Natural killer cell (primary cell): ENCODE measurements at places on chromosomes 7 and 10.

DNA sequence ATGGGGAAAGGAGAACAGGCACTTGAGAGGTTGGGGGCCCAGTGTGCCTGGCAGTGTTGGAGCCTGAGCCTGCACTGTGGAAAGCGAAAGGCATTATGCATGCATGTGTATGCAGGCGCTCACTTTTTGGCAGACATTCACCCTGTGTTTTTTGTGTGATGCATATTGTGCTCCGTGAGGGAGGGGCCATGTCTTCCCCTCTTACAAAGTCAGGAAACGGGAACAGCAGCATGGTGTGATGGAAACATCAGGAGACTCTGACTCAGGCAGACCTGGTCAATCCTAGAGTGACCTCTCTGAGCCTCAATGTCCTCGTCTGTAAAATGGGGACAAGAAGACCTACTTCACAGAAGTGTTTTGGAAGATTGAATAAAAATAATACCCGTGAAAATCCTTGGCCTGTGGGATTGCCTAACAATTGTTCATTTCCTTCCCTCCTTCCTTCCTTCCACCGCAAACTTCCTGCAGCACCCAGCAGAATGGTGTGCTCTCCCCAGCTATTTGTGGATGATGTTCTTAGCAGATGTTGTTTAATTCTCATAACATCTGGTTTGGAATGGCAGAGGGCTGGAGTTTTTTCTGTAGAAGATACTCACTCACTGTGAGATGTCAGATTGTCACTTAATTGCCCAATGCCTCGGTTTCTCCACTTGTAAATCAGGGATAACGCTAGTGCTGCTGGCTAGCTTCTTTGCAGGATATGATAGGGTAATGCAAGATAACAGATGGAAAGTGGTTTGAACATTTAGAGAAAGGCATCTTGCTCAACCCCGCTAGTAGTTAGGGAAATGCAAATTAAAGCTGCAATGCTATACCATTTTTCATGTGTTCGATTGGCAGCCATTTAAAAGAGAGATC is 39.8 kb downstream of the CDH23 start:
- peaks cover 17% of the 10 kb centered on the region for H3K4me1 ChIP-seq
- H3K36me3 ChIP-seq, result no peaks in the 10 kb centered on the region
- no peaks in the 10 kb centered on the region for H3K27me3 ChIP-seq
- no peak overlapping the region for H3K27ac ChIP-seq

GRCh38 chr7:102319671-102320070 is 33.0 kb downstream of the SH2B2 start:
- H3K4me3 ChIP-seq, result no peak overlapping the region
- H3K27ac ChIP-seq, result no peak overlapping the region
- no peaks in the 10 kb centered on the region for H3K27me3 ChIP-seq
- DNase-seq, result no peak
- no peaks in the 10 kb centered on the region for H3K36me3 ChIP-seq

DNA sequence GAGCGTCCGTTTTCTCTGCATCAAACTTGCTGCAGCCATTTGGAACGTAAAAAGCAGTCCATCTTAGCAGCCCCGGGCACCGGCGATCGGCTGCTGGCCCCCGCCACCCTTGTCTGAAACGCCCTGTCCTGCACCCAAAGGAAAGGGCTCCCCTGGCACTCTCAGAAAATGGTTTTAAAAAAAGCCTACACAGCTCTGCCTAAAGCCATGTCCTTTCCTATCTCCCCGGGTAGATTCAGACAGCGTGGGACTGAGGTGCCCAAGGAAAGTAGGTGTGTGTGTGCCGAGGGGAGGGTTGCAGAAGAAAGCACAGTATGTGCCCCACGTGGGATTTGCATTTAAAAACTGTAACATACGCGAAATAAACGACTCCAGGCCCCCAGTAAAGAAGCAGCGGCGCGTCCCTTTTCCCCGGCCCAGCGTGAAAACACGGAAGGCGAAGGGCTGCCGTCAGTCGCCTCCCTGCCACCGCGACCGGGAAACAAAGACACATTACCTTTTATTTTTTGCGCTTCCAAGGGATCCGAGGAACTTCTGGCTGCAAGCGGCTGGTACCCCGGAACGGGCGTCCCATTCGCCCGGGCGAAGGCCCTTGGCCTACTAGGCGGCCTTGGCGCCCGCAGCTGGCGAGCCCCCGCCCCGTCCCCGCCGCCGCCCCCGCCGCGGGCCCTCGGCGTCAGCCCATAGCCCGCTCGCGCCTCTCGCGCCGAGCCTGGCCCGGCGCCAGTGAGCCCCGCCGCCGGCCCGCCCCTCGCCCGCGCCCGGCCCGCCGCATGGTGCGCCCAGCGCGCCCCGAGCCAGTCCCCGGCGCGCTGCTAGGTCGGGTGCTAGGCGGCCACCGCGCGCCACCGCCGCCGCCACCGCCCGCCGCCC is 304.6 kb downstream of the PRPF18 start:
- H3K36me3 ChIP-seq, result no peaks in the 10 kb centered on the region
- peaks cover 19% of the 10 kb centered on the region for H3K4me1 ChIP-seq
- no peak for DNase-seq

DNA sequence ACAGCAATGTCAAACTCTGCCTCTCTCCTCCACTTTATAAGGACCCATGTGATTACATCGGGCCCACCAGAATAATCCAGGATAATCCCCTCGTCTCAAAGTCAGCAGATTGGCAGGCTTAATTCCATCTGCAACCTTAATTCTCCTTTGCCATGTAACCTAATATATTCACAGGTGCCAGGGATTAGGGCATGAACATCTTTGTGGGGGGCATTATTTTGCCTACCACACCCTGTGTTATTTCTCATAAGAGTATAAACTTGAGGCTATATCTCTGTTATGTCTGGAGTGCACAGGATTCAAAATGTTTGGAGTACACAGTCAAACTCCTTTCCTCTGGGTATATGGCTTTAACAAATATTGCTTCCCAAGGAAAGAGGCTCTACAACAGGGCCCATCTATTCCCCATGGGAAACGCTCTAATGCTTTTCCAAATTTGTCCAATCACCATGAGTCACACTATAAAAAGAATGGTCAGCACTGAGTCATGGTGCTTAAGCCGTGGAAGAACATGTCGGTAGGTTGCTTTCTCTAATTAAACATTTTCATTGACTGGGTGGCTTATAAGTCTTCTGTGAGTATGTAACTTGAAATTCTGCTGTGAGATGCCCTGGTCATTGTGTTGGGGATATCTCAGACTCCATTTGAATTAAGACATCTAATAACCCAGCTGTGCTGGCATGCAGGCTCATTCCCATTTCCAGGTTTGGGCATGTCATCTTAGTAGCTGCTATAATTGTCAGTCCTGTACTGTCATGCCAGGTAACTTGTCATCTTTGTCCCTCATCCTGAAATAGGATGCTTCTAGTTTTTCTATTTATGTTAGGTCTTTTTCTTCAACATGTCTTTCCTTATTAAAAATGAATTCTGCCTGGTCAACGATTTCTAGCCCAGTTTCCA is 11.5 kb upstream of the AKR1B10 start:
- no peak overlapping the region for H3K27ac ChIP-seq
- no peak overlapping the region for H3K4me3 ChIP-seq
- no peaks in the 10 kb centered on the region for H3K4me1 ChIP-seq

GRCh38 chr7:45149606-45150005 is 8.0 kb upstream of the RAMP3 start:
- H3K36me3 ChIP-seq, result no peaks in the 10 kb centered on the region
- no peaks in the 10 kb centered on the region for H3K4me1 ChIP-seq
- no peak for DNase-seq
- H3K4me3 ChIP-seq, result no peak overlapping the region
- no peaks in the 10 kb centered on the region for H3K27me3 ChIP-seq

- no peaks in the 10 kb centered on the region for H3K36me3 ChIP-seq
- H3K4me1 ChIP-seq, result no peaks in the 10 kb centered on the region
- no peak for DNase-seq
These were observed 40.0 kb upstream of the KMT2E start for GRCh38 chr7:104973909-104974415.

- H3K27ac ChIP-seq, result no peak overlapping the region
- no peaks in the 10 kb centered on the region for H3K36me3 ChIP-seq
- no peak for DNase-seq
- no peak overlapping the region for H3K4me3 ChIP-seq
These were observed 73.8 kb downstream of the MKX start for GRCh38 chr10:27671821-27672220.

DNA sequence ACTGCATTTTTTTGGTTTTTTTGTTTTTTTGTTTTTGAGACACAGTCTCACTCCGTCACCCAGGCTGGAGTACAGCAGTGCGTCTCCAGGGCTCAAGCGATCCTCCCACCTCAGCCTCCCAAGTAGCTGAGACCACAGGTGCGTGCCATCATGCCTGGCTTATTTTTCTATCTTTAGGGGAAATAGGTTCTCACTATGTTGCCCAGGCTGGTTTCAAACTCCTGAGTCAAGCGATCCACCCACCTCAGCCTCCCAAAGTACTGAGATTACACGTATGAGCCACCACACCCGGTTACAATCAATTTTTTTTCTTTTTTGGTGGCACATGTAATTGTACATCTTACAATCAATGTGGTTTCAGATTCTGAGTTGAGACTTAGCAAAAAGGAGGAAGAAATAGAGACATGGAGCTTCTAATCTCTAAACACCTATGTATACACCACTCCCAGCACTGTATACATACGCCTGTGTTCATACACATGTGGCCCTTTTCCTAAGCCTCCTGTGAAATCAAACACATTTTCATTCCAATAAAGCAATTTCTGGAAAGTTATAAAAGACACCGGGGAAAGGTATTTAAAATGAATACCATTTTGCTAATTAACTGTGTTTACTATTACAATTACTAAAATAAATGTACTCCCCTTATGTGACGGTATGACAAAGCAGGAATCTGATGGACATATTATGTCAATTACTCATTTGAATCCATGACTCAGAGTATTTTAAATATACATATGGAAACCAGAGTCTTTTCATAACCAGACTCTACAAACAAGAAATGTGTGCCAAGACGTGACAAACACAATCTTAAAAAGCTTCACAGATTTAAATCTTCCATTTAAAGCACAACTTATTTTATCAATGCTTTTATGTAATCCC is 40.9 kb downstream of the SMURF1 start:
- H3K4me1 ChIP-seq, result no peaks in the 10 kb centered on the region
- no peaks in the 10 kb centered on the region for H3K36me3 ChIP-seq
- no peak overlapping the region for H3K27ac ChIP-seq
- no peak for DNase-seq

GRCh38 chr7:33079096-33079495 is 16.5 kb upstream of the NT5C3A start:
- DNase-seq, result no peak
- no peaks in the 10 kb centered on the region for H3K36me3 ChIP-seq
- H3K4me3 ChIP-seq, result no peak overlapping the region
- H3K27me3 ChIP-seq, result no peaks in the 10 kb centered on the region
- H3K4me1 ChIP-seq, result peaks cover 8% of the 10 kb centered on the region

DNA sequence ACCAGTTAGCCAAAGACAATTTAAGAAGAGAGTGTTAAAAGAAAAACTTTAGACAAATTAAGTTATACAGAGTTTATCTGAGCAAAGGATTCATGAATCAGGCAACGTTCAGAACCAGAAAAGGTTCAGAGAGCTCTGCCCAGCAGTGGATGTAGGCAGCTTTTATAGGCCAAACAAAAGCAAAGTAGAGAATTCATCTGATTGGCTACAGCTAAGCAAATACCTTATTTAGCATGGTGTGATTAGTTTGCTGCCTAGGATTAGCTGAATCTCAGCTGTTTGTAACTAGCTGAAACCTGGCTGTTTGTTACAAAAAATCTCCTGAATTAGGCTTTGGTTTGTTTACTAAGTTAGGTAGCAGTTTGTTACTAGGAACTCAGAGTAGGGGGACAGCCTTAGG is 66.0 kb downstream of the SLC25A40 start:
- H3K36me3 ChIP-seq, result no peaks in the 10 kb centered on the region
- no peaks in the 10 kb centered on the region for H3K27me3 ChIP-seq
- H3K4me1 ChIP-seq, result no peaks in the 10 kb centered on the region
- no peak for DNase-seq

- H3K27me3 ChIP-seq, result no peaks in the 10 kb centered on the region
- H3K4me3 ChIP-seq, result no peak overlapping the region
- H3K4me1 ChIP-seq, result no peaks in the 10 kb centered on the region
- no peak for DNase-seq
- no peak overlapping the region for H3K27ac ChIP-seq
- H3K36me3 ChIP-seq, result no peaks in the 10 kb centered on the region
These were observed 151.3 kb upstream of the ADO start for GRCh38 chr10:62653254-62653653.

GRCh38 chr7:24971333-24972165 is 8.4 kb downstream of the OSBPL3 start:
- no peak for DNase-seq
- no peaks in the 10 kb centered on the region for H3K36me3 ChIP-seq
- peaks cover 17% of the 10 kb centered on the region for H3K4me1 ChIP-seq
- no peaks in the 10 kb centered on the region for H3K27me3 ChIP-seq
- no peak overlapping the region for H3K27ac ChIP-seq

DNA sequence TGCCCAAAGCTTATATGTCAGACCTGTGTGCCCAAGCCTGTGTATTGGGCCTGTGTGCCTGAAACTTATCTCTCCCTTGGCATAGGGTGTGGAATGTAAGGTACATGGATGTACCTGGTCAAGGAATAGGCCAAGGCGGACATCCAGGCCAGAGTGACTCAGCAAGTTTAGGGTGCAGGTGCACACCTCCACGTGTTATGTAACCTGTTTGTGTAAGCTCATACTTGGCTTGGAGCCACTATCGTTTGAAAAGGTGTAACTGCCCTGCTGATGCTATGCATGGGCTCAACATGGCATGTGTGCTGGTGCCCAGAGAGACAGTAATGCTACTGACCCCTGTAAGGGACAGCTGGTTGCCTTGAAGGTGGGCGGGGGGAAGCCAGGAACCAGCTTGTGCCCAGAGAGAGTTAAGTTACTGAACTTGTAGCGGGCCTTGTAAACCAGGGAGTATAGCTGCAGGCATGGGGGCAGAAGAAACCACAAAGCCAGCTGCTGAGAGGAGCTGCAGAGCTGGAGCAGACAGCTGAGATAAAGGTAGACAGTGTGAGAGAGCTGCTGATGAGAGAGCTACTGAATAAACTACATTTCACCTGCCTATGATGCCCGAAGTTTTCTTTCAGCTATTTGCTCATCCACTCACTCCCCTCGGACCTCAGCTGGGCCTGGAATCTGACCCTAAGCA is 656.4 kb upstream of the ZWINT start:
- H3K36me3 ChIP-seq, result no peaks in the 10 kb centered on the region
- H3K27ac ChIP-seq, result no peak overlapping the region
- H3K4me1 ChIP-seq, result no peaks in the 10 kb centered on the region
- DNase-seq, result no peak
- no peaks in the 10 kb centered on the region for H3K27me3 ChIP-seq
- no peak overlapping the region for H3K4me3 ChIP-seq

GRCh38 chr10:30494558-30494957 is 60.6 kb downstream of the MAP3K8 start:
- no peak overlapping the region for H3K4me3 ChIP-seq
- peak overlapping the region; percentile 24 for H3K27ac ChIP-seq
- no peaks in the 10 kb centered on the region for H3K27me3 ChIP-seq
- H3K36me3 ChIP-seq, result no peaks in the 10 kb centered on the region
- peaks cover 85% of the 10 kb centered on the region for H3K4me1 ChIP-seq

DNA sequence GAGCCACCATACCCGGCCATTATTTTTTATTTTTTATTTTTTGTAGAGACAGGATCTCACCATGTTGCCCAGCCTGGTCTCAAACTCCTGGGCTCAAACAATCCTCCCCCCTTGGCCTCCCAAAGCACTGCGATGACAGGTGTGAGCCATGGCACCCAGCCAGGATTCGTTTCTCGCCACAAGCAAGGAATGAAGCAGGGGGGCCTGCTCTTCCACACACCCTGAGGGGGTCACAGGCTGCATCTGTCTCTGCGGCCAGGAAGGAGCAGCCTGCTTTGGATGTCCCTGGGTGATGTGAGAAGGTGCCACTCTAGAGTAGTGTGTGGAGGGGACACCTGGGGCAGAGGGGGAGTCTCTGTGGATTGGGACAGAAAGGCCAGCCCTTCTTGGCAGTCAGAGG is 61.3 kb upstream of the TNRC18 start:
- DNase-seq, result no peak
- H3K4me1 ChIP-seq, result peaks cover 21% of the 10 kb centered on the region
- H3K27ac ChIP-seq, result no peak overlapping the region
- no peaks in the 10 kb centered on the region for H3K36me3 ChIP-seq
